ENCODE measurements at places on chromosomes 6 and 20. TPM values are rescaled to one million over a fixed set of nuclear protein-coding genes. Genes with fewer than 3 reads are reported as not detected.

The DLGAP4 gene
- 58.6 TPM for total RNA-seq

DNA sequence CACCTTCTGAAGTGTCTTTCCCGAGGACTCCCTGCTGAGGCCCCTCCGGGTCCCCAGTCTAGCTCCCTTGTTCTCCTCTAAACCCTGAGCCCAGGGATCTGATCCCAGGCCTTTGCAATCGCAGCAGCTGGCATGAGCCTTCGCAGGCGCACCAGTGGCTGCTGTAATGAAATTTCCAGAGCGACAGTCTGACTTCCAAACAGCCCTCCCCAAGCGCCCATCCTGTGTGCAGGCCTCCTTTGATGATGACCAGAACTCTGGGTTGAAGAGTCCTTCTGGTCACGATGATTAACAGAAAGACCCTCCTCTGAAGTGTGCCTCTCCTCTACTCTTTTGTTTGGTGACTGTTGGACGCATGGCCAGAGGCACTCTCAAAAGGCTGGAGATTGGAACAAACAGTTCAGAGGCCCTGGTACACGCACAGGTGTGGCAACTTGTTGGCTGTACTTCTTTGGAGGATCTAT lies 89.1 kb upstream of the MPC1 start:
- H3K4me3 ChIP-seq = no peak overlapping the region
- H3K36me3 ChIP-seq = no peaks in the 10 kb centered on the region
- no peak overlapping the region for H3K27ac ChIP-seq
- no peak for DNase-seq
- no peaks in the 10 kb centered on the region for H3K4me1 ChIP-seq
- H3K27me3 ChIP-seq = no peaks in the 10 kb centered on the region

The CASP8AP2 gene
- total RNA-seq = 38.2 TPM

The LHFPL5 gene
- not detected for total RNA-seq

- DNase-seq = peak; percentile 18
- H3K27me3 ChIP-seq = no peaks in the 10 kb centered on the region
- H3K27ac ChIP-seq = no peak overlapping the region
- no peak overlapping the region for H3K4me3 ChIP-seq
- H3K4me1 ChIP-seq = peaks cover 4% of the 10 kb centered on the region
- H3K36me3 ChIP-seq = no peaks in the 10 kb centered on the region
Observed at GRCh38 chr6:113221850-113222249, 635.3 kb upstream of the MARCKS start.

- H3K36me3 ChIP-seq = no peaks in the 10 kb centered on the region
- no peak overlapping the region for H3K27ac ChIP-seq
- H3K27me3 ChIP-seq = no peaks in the 10 kb centered on the region
Observed at GRCh38 chr6:89281779-89282246, 33.3 kb downstream of the GABRR2 start.

The RPP21 gene
- total RNA-seq = 65.9 TPM

GRCh38 chr20:58213121-58213520 lies 15.3 kb downstream of the ANKRD60 start:
- H3K36me3 ChIP-seq = no peaks in the 10 kb centered on the region
- H3K27me3 ChIP-seq = no peaks in the 10 kb centered on the region
- no peak overlapping the region for H3K4me3 ChIP-seq
- DNase-seq = no peak

- no peak for DNase-seq
- no peaks in the 10 kb centered on the region for H3K27me3 ChIP-seq
- no peaks in the 10 kb centered on the region for H3K36me3 ChIP-seq
- H3K4me3 ChIP-seq = no peak overlapping the region
Observed at GRCh38 chr6:34027939-34028441, 117.9 kb downstream of the GRM4 start.

DNA sequence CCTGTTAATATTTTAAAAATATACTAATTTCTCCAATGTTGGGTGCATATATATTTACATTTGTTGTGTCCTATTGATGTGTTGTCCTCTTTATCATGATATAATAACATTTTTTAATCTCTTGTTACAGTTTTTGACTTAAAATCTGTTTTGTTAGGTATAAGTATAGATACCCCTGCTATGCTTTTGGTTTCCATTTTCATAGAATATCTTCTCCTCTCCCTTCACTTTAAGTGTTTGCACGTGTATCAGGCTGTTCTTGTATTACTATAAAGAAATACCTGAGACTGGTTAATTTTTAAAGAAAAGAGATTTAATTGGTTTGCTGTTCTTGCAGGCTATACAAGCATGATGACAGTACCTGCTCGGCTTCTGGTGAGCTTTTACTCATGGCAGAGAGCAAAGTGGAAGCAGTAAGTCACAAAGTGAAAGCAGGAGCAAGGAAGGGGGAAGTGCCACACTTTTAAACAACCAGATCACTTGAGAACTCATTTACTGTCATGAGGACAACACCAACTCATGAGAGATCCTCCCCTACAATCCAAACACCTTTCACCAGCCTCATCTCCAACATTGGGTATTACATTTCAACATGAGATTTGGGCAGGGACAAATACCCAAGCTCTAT lies 340.5 kb upstream of the SYNCRIP start:
- H3K36me3 ChIP-seq = no peaks in the 10 kb centered on the region
- no peak for DNase-seq
- H3K27ac ChIP-seq = no peak overlapping the region
- H3K4me3 ChIP-seq = no peak overlapping the region
- no peaks in the 10 kb centered on the region for H3K4me1 ChIP-seq
- H3K27me3 ChIP-seq = no peaks in the 10 kb centered on the region

DNA sequence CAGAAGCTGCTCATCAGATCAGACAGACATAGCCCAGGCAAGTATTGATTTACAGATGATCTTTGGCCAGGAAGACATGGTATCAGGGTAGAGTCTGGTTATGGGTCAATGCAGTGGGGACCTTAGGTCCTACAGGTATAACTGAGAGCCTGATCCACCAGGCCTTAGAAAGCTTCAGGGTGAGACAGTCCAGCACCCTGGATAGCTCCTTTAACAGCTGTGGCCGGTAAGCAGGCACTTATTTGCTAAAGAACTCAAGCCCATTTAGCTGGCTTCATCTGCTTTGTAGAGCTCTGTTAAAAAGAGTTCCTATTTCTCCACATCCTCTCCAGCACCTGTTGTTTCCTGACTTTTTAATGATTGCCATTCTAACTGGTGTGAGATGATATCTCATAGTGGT lies 39.6 kb downstream of the ESR1 start:
- no peak overlapping the region for H3K27ac ChIP-seq
- no peaks in the 10 kb centered on the region for H3K36me3 ChIP-seq
- peaks cover 3% of the 10 kb centered on the region for H3K27me3 ChIP-seq

DNA sequence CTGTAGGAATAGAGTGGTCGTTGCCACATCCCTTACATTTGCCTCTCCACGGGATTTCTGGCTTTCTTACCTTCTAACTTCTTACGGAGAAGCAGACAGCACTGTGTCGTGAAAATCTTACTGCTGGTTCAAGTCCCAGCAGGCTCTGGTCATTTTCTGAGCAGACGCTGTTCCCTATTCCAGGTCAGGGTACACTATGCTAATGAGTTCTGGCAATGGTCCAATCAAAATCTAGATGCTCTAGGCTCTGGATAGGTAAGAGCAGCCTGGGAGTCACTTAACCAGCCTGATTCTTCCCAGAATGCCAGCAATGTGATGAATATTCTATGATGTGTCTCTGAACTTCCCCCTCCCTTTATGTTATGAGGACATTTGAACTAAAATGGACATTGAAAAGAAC lies at the start of gene GCM1:
TSS of gene GCM1 (minus strand) at position 158 of the 400 bp plus-strand sequence. CDS start 3,209 bp downstream, outside the sequence.
- H3K36me3 ChIP-seq = no peaks in the 10 kb centered on the region
- H3K27ac ChIP-seq = no peak within 1 kb of the TSS
- H3K4me1 ChIP-seq = no peaks in the 10 kb centered on the region
- H3K4me3 ChIP-seq = no peak within 1 kb of the TSS
- no peaks in the 10 kb centered on the region for H3K27me3 ChIP-seq

GRCh38 chr6:87391334-87391733 lies 16.4 kb upstream of the CFAP206 start:
- H3K4me1 ChIP-seq = no peaks in the 10 kb centered on the region
- DNase-seq = peak; percentile 44
- no peaks in the 10 kb centered on the region for H3K27me3 ChIP-seq
- H3K36me3 ChIP-seq = no peaks in the 10 kb centered on the region
- no peak overlapping the region for H3K4me3 ChIP-seq

The LRRC1 gene
- total RNA-seq = 3.9 TPM

The OR12D3 gene
- total RNA-seq = not detected

GRCh38 chr20:38863024-38863851 lies 57.7 kb downstream of the PPP1R16B start:
- no peak for DNase-seq
- no peak overlapping the region for H3K27ac ChIP-seq
- no peak overlapping the region for H3K4me3 ChIP-seq
- H3K4me1 ChIP-seq = no peaks in the 10 kb centered on the region

GRCh38 chr6:37004044-37004980 lies 1.1 kb upstream of the FGD2 start:
- no peak for DNase-seq
- H3K27ac ChIP-seq = no peak overlapping the region
- H3K4me1 ChIP-seq = no peaks in the 10 kb centered on the region
- H3K27me3 ChIP-seq = no peaks in the 10 kb centered on the region
- H3K36me3 ChIP-seq = no peaks in the 10 kb centered on the region
- H3K4me3 ChIP-seq = no peak overlapping the region

DNA sequence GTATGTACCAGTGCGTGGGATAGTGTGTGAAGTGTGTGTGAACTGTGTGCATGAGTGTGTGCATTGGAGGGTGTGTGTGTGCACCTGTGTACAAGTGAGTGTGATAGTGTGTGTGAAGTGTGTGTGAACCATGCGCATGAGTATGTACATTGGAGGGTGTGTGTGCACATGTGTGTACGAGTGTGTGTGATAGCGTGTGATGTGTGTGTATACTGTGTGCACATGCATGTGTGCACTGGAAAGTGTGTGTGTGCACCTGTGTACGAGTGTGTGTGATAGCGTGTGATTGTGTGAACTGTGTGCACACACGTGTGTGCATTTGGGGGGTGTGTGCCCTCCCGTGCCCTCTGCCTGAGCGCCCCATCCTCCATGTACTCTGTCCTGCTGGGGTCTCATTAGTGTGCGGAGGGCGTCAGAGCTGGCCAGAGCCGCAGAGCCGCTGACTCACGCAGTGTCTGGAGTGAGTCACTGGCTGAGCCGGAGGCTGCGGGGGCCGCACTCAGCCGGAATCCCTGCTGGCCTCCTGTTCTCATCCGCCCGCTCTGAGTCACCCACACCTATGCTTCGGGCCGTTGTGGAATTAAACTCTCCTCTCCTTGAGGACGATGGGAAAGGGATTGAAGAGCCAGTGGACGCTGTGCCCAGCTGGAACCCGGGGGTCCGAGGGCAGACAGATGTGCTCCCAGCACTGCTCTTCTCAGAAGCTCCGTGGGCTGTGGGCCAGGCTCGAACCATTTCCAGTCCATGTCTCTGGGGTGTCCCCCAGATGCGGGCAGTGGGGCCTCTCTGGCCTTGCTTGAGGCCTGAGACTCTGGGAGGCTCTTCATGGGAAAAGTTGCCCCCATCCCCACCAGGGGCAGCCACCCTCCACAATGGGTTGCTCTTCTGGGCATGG lies 27.3 kb upstream of the STX16 start:
- no peak overlapping the region for H3K27ac ChIP-seq
- peak; percentile 78 for DNase-seq
- H3K36me3 ChIP-seq = no peaks in the 10 kb centered on the region
- H3K4me1 ChIP-seq = peaks cover 6% of the 10 kb centered on the region

The ARFRP1 gene
- total RNA-seq = 41.1 TPM

- H3K27me3 ChIP-seq = no peaks in the 10 kb centered on the region
- no peaks in the 10 kb centered on the region for H3K4me1 ChIP-seq
- no peak for DNase-seq
- no peaks in the 10 kb centered on the region for H3K36me3 ChIP-seq
Observed at GRCh38 chr6:27419363-27419762, 30.8 kb downstream of the ZNF391 start.

GRCh38 chr6:53796791-53797190 lies 2.0 kb downstream of the LRRC1 start:
- H3K36me3 ChIP-seq = no peaks in the 10 kb centered on the region
- no peak for DNase-seq
- no peak overlapping the region for H3K4me3 ChIP-seq
- H3K4me1 ChIP-seq = peaks cover 11% of the 10 kb centered on the region

The SNAI1 gene
- 4.4 TPM for total RNA-seq
